Lower leg skin (tissue), 4 donors: ENCODE measurements at places on chromosomes 5 and 9.

DNA sequence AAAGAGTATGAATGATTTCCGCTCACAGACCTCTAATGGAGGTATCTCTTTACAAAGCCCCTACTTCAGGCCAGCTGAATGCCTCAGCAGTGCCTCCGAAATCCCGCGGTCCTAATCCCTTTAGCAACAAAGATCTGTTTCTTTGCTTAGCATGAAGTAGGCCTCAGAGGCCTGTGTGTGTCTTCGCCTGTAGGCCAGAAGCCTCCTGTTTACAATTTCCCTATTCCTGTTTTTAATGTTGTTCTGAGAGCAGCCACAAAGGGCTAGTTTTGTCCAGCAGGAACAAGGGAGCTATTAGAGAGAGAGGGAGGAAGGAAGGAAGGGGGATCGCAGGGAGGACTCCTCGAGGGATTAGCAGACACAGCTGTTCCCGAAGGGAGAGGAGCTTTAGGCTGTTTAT lies 166.4 kb upstream of the SPRY4 start:
- no peak for DNase-seq

DNA sequence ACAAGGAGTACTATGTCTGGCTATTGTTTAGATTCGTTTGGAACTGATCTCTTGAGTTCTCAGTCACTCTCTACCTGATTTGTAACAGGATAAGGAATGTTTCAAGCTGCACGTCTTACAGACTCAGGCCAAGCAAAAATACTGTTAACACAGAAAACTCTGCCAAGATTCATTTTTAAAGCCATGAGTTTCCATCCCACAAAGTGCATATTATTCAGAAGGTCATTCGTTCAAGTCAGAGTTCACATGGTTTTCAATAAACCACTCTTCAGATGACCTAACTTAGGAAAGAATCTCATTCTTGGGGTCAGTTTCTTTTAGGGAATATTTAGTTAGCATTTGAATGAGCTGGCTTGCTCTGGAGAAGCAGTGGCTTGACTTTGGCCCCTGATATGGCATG lies 49.3 kb downstream of the F2R start:
- no peak for DNase-seq

DNA sequence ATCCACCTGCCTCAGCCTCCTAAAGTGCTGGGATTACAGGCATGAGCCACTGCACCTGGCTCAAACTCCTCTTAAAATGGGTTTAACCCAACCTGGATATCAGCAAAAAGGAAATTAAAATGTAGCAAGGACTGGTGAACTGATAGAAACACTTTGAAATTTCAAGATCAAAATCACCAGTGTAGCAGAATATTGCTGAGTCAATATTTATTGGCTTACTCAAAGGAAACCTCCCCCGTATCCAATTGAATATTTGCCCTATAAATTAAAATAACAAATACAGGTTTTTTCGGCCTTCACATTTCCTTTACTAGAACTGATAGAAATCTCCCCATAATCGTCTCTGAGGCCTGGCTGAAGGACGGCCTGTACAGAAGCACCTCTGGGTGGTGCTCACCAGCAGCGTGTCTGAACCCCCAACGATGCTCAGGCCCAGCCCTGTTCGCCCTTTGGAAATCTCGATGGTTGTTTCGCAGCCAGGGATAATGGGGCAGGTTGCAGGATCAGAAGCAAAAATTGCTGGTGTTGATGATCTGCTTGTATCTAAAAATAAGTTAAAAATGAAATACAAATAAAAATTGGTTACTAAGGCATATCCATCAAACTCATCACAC lies 156.6 kb downstream of the MPDZ start:
- no peak for DNase-seq

- no peak for DNase-seq
These were observed 115.7 kb downstream of the MAN2A1 start for GRCh38 chr5:109805472-109805871.

DNA sequence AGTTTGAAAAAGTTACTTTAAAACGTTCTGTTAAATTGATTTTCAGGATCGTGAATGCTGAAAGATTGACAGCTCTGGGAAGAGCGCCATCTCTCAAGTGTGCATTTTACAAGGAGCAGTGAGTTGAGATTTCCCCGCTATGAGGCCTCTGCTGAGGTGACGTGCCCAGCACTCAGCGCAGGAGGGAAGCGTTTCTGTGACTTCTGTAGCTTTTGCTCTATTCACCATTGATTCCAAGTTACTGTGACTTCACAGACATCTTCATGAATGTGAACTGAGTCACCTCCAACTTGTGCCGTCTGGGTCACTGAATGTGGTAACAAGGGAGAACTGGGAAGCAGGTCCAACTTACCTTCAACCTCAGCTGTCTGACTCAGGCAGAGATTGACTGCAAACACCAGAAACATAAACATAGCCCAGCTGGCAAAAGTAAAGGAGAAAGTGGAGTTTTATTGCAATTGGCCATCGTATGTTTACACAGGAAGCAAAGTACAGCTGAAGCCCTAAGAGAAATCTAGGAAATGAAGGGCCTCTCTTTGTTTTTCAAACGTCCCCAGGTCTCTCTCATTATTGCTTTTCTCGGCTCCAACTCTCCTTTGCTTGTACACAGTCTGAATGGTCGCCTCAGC lies 428.8 kb upstream of the CLINT1 start:
- no peak for DNase-seq

DNA sequence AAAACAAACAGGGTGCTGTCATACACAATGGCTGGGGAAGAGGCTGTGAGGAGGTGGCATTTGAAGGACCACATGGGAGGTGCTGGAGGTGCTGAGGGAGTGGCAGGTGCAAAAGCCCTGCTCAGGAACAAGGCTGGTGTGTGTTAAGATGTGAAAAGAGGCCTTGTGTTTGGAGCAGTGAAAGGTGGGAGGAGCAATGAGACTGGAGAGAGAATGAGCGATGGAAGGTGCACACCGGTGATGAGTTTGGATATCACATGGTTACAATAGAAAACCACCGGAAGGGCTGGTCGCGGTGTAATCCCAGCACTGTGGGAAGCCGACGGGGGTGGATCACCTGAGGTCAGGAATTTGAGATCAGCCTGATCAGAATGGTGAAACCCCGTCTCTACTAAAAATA lies 9.2 kb upstream of the FIBCD1 start:
- no peak for DNase-seq

DNA sequence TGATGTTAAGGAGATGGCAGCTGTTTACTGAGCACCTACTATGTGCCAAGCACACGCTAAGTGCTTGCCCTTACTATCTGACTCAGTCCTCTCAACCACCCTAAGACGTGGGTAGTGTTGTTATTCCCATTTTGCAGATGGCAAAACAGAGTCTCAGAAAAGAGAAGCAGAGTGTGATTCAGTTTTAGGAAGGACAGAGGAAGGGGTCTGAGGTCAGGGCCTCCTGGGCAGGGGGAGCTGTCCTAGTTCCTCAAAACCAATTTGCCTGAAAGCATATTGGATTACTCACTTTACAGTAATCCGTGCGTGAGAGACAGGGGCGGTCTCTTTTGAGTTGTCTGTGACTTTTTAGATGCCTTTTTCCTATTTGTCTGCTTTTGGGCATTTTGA lies 23.2 kb downstream of the DNM1 start:
- no peak for DNase-seq

GRCh38 chr9:77291714-77292113 lies 114.4 kb downstream of the VPS13A start:
- DNase-seq = no peak

GRCh38 chr5:139251281-139251687 lies 42.3 kb upstream of the MATR3 start:
- no peak for DNase-seq

DNA sequence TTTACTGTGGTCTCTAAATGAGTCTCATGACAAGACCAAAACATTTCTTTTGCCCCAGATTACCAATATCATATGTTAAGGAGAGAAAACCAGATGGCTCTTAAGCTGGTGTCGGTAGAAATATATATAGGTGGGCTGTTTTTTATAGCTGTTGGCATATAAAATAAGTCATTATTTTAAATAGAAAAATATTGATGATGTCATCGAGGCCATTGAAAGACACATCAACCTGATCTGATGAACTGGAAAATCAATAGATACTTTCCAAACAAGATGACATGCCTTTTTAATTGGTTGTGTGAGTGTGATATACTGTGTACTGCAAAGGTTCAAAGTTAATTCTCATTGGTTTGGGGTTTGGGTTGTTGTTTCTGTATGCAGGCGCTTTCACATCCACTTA lies 617.3 kb downstream of the CCDC171 start:
- no peak for DNase-seq

- DNase-seq = no peak
These were observed 45.0 kb upstream of the SH3PXD2B start for GRCh38 chr5:172499287-172499686.

GRCh38 chr9:127078988-127079387 lies 43.4 kb downstream of the ANGPTL2 start:
- no peak for DNase-seq

- DNase-seq = no peak
These were observed 236.0 kb upstream of the CD180 start for GRCh38 chr5:67432606-67433005.

GRCh38 chr5:55236800-55237199 lies 3.4 kb upstream of the CCNO start:
- no peak for DNase-seq

DNA sequence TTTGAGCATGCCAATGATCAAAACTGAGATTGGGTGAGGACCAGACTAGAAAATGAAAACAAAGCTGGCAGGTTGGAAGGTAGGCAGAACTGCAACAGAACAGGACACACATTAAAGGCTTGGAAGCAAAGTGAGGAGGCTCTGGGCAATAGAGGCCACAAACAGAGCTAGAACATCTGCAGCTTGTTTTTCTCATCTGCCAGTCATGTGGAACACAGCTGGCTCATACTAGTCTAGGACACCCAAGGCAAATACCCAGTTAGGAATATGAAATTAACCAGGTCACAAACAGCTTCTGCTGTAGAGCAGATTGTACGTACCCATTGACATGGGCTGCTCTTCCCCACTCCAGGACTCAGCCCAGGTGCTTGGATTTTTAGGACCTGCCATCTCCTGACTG lies 61.7 kb downstream of the SPEF2 start:
- no peak for DNase-seq

DNA sequence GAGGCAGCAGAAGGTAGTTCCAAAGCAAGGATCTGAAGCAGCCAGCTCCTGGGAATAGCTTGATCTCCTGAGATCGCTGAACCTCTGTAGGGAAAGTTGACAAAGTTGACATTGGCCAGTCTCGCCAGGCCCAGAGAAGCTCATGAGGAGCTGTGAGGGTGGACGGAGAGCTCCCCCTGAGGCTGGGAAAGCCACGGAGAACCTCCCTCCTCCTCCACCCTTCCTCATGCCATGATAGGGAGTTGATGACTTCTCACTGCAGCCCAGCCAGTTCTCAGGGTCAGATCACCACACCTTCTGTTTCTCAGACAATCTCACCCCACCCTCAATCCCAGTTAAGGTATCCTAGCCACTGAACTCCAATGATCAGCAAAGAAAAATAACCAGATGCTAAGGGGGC lies 30.4 kb upstream of the KCNV2 start:
- DNase-seq = no peak
